Central memory CD4-positive, alpha-beta T cell (primary cell): ENCODE measurements at places on chromosomes 3 and 15.

DNA sequence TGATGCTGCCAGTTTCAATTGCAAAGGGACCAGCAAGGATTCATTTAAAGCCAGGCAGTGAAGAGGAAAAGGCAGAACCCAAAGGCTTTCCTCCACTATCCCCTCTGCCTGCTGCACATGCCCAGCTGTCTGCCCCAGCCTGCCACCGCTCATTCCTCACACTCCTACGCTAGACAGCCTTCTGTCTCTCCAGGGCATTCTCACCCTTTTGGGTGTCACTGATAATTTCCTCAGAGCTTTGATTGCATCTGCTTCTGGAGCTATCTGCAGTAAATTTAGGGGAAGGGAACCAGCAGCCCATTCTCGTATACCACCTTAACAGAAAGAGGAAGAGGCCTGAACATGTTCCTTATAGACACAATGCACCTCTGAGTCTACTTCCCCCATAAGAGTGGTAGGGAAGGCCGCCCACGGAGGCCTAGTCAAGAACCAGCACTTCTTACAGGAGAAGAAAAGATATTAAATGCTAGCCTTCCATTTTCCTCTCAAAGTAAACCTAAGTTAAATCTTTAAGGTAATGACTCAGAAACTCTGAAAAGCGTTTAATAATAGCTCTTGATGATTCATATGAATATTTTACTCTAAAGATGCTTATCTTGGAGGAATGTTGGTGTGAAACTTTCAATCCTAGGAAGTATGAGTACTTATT, 20.9 kb downstream of the NUDT16 start:
- DNase-seq = no peak

GRCh38 chr3:65836047-65836446, 202.7 kb downstream of the MAGI1 start:
- DNase-seq = no peak

DNA sequence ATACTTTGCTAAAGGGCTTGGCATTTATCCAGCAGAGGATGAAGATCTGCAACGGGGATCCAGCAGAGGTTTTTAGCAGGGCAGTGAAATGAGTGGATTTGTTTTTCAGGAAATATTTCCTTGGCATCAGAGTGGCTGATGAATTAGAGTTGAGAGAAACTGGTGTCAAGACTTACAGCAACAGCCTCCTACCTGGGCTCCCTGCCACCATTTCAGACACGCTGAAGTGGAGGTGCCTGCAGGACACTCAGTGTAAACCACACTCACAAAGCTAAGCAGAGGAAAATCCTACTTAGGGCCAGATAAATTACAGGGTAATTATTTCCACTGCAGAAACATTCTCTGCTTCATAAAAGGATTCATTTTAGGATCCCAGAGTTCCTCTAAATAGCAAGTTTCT, 519.7 kb downstream of the FGF12 start:
- DNase-seq = no peak

GRCh38 chr15:93179072-93179471, 90.1 kb upstream of the RGMA start:
- no peak for DNase-seq

DNA sequence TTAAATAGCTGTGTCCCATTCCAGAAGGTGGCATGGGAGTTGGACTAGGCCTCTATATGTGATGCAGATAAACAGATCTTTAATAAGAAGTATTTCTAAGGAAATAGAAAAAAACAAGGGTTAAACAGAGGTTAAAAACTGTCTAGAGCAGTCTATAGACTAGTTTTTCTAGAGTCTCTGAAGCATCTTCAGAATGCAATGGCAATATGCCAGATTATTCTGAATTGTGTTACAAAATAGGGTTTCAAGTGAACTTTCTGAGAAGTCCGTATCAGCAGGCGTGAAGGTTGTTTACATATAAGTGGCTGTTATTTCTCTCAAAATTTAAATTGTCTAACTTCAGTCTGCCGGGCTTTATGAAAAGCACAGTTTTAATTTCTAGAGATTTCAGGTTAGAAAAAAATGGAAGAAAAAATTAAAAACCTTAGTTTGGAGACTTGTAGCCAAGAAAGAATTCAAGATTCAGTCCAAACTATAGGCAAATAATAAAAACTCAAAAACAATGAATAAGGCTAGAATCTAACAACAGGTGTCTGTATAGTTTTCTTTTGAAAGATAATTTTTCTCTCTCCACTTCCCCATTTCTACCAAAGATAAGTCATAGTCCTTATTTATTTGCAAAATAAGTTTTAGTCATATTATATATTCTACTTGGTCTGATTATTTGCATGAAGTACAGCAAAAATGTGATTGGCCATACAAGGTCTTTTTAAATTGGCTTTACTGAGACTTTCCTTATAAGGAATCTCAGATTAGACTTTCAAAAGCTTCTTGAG, 55.2 kb downstream of the OSTN start:
- no peak for DNase-seq

DNA sequence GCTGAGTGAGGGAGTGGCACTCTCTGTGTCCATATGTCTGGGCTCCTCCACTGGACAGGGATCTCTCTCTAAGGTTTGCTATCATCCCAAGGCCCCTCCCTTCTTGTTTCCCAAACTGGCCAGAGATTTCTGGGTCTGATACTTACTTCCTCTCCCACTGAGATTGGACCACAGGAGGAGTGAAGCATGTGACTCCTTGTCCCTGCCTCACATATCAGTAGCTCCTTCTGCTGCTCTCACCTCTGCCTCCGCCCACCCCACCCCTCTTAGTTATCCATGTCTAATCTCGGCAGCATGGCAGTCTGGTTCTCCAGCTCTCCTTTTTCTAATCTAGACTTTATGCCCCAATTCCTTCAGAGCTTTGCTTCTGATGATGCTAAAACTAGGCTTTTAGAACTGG, 223.1 kb downstream of the RPLP1 start:
- DNase-seq = no peak

DNA sequence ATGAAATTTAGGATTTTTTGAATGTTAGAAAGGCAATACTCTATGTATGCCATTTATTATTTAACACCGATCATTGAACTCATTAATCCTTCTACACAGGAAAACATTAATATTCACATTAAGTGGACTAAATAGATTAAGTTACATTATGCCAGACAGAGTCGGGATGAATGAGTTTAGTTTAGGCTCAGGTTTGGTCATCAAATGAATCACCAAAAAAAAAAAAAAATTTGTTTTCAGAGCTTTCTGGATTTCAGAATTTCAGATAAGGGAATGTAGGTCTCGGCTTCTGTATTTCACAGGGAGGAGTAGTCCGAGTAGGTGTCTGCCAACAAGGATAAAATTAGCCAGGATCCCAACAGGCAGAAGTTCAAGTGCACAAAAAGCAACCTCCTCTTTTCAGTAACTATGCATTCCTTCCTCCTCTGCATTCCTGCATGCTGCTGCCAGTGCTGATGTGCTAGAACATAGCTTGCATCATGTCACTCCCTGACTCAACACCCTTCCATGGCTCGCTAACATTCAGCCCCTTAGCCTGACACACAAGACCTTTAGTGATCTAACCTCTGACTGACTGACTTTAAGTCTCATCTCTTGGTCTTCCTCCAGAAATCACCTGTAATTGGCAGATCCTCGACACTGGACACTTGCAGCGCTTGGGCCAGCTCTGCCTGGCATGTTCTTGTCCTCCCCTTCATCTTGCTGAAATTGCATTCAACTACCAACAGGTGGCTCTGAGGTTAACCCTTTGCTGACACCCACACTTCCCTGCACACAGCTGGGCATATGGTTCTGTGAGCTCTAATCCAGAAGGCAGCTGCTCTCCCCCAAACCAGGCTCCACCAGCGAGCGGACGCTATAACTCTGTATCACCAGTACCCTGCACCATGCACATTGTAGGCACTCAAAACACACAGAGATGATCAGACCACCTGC, 145.4 kb upstream of the PROK2 start:
- no peak for DNase-seq

GRCh38 chr3:9928158-9928557, 5.5 kb upstream of the CRELD1 start:
- no peak for DNase-seq

GRCh38 chr3:49906073-49906743, 2.5 kb upstream of the MST1R start:
- DNase-seq = peak; percentile 28

- no peak for DNase-seq
Measured at GRCh38 chr15:100083572-100083971, 258.2 kb downstream of the ADAMTS17 start.

DNA sequence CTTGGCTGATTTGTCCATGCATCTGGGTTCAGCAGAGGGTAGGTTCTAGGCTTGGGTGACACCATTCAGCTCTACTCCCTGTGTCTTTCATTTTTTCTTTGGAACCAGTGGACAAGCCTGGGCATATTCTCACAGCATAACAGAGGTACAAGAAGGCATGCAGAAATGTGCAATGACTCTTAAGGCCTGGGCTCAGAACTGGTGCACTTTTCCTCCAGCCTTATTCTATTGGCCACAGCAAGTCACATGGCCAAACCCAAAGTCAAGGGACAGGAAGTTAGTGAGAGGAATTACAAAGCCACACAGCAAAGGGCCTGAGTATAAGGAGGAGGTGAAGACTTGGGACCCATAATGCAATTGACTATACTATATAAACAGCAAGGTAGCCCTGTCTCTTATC, 200.9 kb upstream of the CTDSPL start:
- no peak for DNase-seq
